ENCODE measurements at places on chromosomes 5 and 9.

DNA sequence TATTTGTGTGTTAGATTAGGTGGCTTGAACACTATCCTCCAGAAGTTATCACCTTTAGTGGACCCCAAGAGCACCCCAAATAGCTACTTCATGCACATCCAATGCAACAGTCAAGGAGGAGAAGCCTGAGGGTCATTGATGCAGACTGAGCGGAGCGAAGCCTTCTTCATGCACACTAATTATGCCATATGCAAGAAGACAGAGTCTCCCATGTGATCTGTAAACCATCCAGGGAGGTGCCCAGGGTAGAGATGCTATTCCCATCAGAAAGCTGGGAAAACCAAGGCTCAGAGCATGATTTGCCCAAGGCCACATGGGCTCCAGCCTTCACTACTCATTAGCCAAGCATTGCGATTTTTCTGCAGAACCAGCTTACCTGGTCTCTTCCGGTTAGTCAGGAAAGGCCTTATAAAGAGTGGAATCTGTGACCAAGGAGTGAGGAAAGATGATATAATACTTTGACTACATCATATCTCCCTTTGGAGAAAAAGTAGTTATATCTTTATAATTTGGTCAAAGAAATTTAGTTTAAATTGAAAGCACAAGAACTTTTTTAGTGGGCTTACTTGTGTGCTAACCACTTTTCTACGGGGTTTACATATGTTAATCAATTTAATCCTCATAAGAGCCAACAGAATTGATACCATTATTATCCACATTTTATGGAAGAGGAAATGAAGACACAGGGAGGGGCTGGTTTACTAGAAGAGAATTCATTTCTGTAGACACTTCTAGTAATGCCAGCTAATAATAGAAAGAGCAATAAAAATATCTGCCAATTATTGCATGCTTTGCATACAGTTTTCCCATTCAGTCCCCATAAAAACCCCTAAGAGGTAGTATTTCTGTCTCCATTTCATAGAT lies 220.0 kb downstream of the ESM1 start:
- no peak for DNase-seq

GRCh38 chr9:91775011-91775707 lies 174.9 kb downstream of the ROR2 start:
- DNase-seq, result peak; percentile 85

- DNase-seq, result no peak
These were observed 226.1 kb upstream of the PIK3R1 start for GRCh38 chr5:67989456-67989855.

GRCh38 chr9:135816651-135816970 lies 90.7 kb downstream of the CAMSAP1 start:
- no peak for DNase-seq

GRCh38 chr5:94389515-94389899 lies 228.9 kb downstream of the KIAA0825 start:
- no peak for DNase-seq

- no peak for DNase-seq
These were observed 18.6 kb upstream of the ANGPTL2 start for GRCh38 chr9:127140842-127141675.

DNA sequence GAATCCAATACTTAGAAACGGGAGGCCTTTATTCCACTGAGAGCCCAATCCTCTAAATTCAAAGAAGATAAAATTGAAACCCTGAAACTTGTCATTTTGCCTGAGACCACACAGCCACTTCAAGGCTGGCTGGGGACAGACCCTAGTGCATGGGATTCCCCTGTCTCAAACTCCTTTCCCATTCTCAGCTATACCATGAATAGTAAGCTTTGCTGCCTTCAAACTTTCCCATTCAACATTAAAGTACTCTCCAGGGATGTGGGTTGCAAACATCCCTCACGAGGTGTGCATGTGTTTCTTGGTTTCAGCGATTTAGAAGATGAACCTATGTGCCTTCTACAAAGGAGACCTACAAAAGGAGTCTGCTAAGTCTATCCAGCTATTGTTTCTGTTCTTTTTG lies 64.6 kb downstream of the GABRB2 start:
- no peak for DNase-seq

DNA sequence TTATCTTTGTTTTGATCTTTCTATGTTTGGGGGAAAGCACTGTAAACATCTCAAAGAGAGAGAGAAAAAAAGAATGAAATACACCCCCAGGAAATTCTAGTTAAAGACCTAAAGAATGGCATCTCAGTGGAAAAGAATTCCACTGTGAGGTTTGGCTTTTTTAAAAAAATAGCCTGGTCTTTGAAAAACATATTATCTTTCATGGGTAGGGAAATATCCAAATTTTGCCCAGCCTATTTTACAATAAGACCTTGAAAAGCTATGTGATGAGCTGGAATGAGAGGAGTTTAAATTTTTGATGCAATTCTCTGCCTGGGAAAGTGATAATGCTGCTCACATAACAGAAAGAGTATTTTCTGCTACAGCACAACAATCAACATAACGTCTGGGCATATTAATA lies 348.1 kb upstream of the WWC1 start:
- DNase-seq, result no peak

- DNase-seq, result no peak
These were observed 27.4 kb upstream of the KCNMB1 start for GRCh38 chr5:170416526-170416925.

GRCh38 chr5:34487159-34487879 lies 168.8 kb upstream of the RAI14 start:
- no peak for DNase-seq

- no peak for DNase-seq
These were observed 21.6 kb upstream of the GRPEL2 start for GRCh38 chr5:149323621-149324205.

DNA sequence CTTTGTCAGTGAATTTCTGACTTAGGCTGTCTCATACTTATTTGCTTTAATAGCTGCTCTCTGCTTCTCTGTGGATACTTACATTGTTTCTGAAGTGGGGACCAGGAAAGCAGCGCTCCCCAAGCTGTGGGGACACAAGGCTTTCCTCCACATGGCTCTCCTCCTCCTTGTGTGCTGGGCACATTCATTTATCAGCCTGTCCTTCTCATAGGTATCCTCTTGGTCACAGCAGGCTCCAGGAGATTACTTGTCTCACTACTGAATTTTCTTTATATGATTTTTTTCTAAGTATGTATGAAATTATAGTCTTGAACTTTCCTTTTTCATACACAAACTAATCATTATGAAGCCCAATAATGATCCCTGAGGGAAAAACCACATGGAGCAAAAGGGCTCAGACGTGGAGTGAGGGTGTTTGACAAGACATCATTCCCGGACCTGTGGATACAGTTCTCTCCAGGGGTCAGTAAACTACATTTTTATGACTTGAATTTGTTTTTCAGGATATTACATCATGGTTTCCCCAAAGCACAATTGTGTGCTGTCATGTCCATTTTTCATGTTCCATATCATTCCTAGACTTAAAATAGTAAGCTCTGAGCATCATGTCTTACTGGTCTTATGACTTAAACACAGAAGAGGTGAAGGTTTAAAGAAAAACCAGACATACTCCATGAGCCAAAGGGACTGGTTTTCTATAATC lies 234.5 kb downstream of the PCSK1 start:
- no peak for DNase-seq

DNA sequence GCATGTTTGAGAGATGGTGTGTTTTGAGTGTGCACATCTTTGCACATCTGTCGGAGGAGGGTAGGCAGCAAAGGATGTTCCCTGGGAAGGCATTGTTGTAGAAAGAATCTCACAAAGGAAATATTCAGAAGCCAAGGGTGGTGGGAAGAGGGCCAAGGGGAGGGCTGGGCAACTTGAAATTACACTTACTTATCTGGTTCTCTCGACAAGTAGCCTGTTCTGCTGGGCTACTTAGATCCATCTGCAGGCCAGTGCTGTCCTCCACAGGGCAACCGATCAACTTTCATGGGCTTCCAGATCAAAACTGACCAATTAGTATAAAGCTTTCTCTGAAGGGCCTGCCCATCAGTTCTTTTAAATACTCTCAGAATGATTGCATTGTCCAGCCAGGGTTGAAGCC lies 495.2 kb downstream of the GADD45G start:
- no peak for DNase-seq

DNA sequence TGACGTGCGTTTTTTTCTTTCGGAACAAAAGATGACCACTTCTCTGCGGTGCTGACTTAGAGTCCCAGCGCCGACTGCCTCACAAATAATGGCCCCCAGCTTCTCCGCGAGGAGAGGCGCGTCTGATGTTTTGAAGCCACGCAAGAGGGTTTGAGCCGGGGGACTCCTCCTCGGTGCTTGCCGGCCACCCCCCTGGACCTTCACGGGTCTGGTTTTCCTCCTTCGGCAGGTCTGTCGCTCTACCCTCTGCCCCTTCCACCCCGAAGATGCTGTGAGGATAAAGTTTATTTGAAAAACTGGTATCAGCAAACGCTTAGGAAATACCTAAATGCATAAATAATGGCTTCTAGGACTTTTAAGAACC lies 584 bp downstream of the USP20 start:
- no peak for DNase-seq

GRCh38 chr5:64914396-64914795 lies 145.7 kb downstream of the CWC27 start:
- DNase-seq, result no peak

GRCh38 chr5:159878988-159879471 lies 37.3 kb upstream of the ADRA1B start:
- DNase-seq, result peak; percentile 66

GRCh38 chr5:115363879-115364278 lies 67.4 kb upstream of the CCDC112 start:
- DNase-seq, result no peak

DNA sequence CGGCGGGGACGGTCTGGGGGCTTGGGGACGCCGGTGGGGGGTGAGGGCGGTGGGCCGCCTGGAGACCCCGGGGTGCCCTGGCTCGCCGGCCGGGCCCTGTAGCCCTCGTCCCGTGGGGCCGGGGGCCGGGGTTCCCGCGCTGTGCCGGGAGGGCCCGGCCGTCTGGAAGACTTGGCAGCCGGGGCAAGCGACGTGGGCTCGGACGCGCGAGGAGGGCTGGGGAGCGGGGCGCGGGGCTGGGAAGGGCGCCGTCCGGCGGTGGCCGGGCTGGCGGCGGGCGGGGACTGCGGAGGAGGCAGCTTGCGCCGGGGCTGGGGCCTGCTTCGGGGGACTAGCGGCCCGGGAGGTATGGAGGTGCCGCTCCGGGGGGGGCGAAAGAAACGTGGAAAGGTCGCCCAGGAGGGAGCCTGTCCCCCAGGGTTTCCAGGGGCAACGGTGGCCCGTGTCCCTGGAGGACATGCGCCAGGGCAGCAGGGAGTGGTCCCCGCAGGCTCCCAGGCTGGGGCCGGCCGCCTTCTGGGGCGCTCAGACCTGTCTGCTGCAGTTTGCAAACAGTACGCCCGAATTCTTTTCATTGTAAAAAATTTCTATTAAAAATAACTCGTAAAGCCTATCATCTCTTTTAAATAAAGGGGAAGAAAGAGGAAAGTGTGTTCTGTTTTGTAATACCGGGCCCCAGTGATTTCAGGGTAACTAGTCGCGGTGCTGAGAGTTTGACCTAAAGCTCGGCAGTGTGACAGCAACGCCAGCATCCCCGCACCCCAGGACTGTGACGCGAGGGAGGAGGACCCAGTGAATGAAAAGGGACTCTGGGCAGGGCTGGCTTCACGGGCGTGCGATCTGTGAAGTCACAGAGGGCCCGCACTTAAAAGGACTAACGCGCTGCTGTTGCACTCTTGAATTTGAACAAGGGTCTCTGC lies 752 bp upstream of the ANKH start:
- peak; percentile 43 for DNase-seq

- no peak for DNase-seq
These were observed 18.4 kb downstream of the FAM219A start for GRCh38 chr9:34440017-34440416.

DNA sequence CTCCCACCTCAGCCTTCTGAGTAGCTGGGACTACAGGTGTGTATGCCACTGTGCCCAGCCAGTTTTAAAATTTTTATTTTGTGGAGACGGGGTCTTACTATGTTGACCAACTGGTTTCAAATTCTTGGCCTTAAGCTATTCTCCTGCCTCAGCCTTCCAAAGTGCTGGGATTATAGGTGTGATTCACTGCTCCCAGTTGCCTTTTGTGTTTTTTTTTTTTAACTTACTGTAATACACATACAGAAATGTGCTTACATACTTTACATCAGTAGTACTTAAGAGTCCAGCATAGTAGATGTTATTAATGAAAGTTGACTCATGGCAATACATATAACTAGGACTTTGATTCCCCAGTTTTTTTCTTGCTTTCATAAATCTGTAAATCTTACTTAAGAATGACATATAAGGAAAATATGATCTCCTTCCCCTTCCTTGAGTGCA lies 4.7 kb downstream of the MAN2A1 start:
- DNase-seq, result no peak

- no peak for DNase-seq
These were observed 9.1 kb downstream of the TYRP1 start for GRCh38 chr9:12702160-12702758.

DNA sequence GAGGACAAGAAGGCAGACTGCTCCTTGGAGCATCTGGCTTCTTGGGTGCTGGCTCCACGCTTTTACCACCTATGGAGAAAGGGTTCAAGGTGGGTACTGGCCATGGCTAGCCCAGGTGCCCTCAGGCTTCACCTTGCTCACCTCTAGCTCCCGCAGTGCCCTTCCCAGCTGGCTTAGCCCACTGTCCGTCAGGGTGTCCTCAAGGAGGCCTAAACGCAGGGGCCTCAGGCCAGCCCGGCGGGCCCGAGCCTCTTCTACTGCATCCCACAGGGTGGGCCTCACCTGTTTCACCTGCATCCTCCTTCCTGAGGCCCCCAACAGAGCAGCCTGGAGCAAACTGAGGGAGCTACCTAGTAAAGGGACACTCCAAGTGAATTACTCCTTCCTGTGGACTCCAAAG lies 9.1 kb downstream of the SLC35A4 start:
- DNase-seq, result no peak

- no peak for DNase-seq
These were observed 40.7 kb upstream of the RAD23B start for GRCh38 chr9:107242073-107243030.

DNA sequence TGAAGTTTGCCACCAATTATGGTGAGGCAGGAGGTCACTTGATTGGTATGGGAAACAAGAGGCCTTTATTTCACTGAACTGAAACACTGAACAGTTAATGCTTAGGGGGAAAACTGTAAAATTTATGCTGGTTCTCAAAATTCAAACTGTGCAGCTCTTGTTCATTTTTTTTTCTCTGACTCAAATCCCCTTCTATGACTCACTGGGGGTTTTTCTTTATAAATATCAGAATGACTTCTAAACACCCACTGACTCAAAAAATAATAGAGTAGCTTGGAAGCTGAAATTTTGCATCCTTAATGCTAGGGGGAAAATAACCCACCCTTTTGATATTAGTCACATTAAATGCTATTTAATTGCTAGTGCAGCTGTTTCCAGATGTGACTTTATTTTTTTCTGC lies 24.1 kb upstream of the OTP start:
- no peak for DNase-seq

DNA sequence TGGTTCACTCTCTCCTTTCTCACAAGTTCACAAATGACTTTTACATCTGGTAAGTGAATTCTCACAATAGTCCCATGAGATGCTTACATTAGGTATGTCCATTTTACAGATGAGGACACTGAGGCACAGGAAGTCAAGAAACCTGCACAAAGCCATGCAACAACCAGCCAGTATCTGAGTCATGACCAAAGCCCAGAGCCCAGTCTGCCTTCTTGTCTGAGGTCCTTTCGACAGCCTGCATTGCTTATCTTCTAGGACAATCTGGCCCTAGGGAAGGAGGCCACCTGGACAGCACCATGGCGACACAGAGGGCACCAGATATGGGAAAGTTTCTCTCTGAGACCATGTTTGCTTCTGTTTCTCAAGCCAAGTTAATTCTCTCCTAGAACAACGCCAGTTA lies 197.1 kb downstream of the NSG2 start:
- DNase-seq, result no peak

All from H54 (cell line).